ENCODE measurements at places on chromosomes 2 and 18.

- no peak for DNase-seq
Observed at GRCh38 chr2:16908656-16909055, 243.0 kb upstream of the CYRIA start.

DNA sequence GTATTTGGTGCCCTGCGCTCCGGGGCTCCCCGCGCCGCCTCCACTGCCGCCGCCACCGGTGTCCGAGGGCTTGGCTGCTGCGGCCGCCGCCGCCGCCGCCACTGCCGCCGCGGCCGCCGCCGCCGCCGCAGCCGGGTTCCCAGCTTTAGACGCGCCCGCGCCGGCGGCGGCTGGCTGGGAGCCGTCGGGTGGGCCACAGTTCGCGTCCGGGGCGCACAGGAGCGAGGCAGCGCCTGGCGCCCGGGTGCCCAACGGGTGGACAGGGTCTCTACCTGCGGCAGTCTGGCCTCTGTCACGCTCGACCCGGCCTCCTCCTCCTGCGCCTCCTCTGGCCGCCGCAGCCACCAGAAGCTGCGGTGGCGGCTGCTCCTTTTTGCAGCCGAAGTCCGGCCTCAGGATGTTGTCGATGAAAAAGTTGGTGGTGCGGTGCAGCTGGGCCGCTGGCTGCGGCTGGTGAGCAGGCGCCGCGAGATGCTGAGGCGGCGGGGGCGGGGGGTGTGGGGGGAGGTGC is 951 bp downstream of the EN1 start:
- no peak for DNase-seq

DNA sequence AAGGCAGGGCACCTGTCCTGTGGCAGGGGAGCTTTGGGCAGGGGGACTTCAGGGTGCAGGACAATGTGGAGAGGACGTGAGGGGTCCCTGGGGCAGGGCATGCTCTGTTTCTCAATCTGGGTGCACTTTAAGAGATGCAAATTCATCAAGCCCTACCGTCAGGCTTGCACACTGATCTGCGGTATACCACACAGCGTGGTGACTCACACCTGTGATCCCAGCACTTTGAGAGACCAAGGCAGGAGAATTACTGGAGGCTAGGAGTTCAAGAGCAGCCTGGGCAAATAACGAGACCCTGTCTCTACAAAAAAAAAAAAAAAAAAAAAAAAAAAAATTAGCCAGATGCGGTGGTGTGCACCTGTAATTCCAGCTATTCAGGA is 10.2 kb upstream of the GPC1 start:
- DNase-seq = no peak

GRCh38 chr2:174575124-174575776 is 22.4 kb downstream of the WIPF1 start:
- DNase-seq = no peak

DNA sequence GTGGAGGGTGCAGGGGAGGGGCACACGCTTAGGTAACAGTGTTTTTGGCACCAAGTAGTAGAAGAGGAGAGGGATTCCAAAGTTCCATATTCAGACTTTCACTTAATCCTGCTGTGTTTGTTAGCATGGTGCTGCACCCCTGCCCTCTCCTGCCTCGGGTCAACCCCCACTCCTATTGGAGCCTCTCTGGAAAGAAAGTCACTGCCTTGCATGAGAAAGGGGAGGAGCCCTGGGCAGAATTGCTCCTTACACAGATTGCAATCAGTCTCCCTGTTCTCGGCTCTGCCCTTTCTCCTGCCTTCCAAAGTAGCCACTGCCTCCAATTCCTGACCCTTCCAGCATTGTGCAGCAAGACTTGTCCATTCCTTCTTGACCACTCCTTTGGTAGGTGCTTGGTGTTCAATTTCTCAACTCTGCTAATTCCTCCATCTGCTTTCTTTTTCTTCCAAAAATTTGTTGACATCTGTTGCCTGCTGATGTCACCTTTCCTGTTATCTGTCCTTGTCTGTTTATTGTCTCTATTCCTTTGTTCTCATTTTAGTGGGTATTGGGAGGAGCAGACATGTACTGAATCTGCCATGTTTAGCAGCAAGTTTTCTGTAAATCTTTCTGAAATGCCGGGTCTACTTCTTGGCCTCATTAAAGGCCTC is 225.4 kb downstream of the LOXHD1 start:
- DNase-seq = no peak

- DNase-seq = no peak
Observed at GRCh38 chr2:31992025-31992579, 18.7 kb downstream of the MEMO1 start.
